Hematopoietic multipotent progenitor cell treated with erythropoietin and hydrocortisone succinate and interleukin-3 and kit ligand, for 8 days (in vitro differentiated cells): ENCODE measurements at places on chromosomes 1 and 21.

GRCh38 chr1:194731025-194731424, 1544.6 kb upstream of the B3GALT2 start:
- no peak for DNase-seq

DNA sequence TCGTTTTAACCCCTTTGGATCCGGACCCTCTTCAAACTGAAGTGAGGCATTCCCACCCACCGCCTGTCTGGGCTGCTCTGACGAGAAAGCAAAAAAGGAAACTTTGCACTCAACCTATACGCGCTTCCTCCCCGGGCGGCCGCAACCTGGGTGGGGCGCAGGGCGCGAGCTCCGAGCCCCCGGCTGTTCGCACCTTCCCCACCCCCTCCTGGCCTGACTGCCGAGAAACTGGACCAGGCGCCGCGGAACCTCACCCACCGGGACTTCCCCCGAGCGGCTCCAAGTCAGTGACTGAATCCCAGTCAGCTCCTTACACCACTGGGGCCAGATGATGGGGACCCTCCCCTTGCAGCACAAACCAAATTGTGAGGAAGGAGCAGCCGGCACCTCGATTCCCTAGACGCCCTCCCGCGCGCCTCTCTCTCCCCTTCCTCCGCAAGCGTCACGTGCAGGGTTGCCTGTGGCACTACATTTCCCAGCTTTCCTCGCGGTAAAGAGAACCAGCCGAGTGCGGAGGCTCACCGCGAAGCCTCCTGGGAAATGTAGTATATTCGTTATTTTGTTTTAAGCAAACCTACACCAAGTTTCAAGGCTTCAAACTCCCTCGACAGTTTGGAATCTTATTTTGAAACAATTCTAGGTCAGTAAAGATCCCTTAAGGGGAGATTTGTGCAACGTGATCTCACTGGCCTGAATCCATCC, at the start of gene RAB29:
Gene RAB29, minus strand, starts transcription at position 468 of the 702 bp plus-strand sequence. CDS start 526 bp downstream, outside the sequence.
- DNase-seq = peak; percentile 85

- DNase-seq = peak; percentile 3
Measured at GRCh38 chr21:45910548-45911221, 70.9 kb upstream of the COL6A1 start.

GRCh38 chr1:109892561-109893368, 17.9 kb upstream of the CSF1 start:
- DNase-seq = no peak
